ENCODE measurements at places on chromosomes 5 and 9. TPM values are rescaled to one million over a fixed set of nuclear protein-coding genes. Genes with fewer than 3 reads are reported as not detected.

GRCh38 chr5:7493081-7493480 lies 97.1 kb downstream of the ADCY2 start:
- DNase-seq = no peak

GRCh38 chr9:82467436-82467835 lies 478.9 kb downstream of the SPATA31D1 start:
- no peak for DNase-seq

The ORM2 gene
- total RNA-seq = not detected

DNA sequence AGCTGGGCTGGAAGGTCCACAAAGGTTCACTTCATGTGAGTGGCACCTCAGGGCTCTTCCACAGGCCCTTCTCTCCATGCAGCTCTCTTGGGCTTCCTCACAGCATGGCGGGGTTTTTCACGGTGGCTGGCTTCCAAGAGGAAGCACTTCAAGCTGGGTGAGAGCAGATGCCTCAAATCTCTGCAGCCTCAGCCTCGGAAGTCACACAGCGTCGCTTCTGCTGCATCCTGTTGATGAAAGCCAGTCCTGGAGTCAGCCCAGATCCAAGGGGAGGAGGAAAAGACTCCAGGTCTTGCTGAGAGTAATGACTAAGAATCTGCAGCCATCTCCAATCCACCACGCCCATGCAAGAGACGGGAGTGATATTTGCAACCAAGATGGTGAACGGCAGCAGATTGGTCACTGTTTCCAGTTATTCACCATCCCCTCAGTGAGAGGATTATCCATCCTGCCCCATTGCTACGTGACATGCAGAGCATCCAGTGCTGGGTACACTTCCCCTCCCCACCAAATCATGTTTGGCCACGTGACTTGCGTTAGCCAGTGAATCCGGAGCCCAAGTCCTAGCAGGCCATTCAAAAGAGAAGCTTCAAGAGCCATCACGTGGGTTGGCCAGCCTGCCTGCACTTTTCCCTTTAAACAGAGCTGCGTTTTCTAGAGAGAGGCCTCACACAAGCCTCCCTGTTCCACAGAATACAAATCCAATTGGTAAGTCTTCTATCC lies 173.9 kb downstream of the C9orf50 start:
- DNase-seq = no peak

GRCh38 chr5:33938507-33938796 lies 2.3 kb downstream of the RXFP3 start:
- DNase-seq = no peak

DNA sequence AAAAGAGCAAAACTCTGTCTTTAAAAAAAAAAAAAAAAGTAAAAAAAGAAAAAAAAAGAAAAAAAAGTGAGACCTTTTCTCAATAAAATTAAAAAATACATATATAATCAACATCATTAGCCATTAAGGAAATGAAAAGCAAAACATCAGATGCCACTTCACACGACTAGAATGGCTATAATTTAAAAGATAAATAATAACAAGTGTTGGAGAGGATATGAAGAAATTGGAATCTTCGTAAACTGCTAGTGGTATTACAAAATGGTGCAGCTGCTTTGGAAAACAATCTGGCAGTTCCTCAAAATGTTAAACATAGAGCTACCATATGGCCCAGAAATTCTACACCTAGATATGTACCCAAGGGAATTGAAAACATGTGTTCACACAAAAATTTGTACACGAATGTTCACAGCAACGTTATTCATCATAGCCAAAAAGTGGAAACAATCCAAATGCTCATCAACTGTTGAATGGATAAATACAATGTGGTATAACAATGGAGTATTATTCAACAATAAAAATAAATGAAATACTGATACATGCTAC lies 45.3 kb upstream of the SIL1 start:
- DNase-seq = no peak

DNA sequence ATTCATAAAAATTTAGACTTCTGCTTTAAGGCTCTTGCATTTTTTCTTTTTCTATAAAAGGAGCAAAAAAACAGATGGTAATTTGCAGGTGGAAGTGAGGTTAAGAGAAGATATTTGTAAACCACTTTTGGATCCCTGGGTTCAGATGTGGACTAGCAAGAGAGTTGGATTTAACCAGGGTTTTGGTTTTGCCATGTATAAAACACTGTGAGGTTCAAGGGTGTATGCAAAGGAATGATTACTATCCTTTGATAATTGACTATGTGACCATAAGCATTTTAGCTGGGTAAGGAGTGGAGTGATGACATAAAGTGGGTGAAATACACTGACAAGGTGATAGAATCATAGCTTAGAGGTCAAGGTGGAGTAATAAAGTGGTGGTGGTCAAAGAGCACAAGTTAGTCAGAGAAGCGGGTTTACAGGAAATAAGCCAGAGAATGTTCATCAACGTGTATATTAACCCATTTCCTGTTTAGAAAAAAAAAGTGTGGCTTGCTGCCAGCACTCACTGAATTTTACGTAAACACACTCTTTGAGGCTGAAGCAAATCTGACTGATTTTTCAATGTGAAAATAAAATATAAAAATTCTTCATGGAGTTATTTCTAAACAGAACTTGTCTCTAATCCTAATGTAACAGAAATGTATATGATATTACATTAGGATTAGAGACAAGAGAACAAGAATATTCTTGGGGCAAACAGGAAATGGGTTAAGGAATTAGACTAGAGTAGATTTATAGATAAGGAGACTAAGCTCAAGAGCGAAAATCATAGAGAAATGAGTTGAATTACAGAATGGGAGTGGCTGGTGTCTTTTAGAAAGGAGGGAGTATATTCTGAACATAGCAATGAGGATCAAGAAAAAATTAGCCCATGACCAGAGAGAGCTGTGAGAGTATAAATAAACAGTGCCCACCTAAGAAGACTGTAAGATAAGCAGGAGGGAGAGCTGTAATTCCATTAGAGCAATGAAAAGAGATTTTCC lies 74.5 kb downstream of the CDKN2A start:
- no peak for DNase-seq

The SLC4A9 gene
- total RNA-seq = 0.44 TPM

- no peak for DNase-seq
These were observed 374.9 kb upstream of the CLINT1 start for GRCh38 chr5:158233735-158234322.

The SPINK14 gene
- not detected for total RNA-seq

The SNCAIP gene
- 1.4 TPM for total RNA-seq

GRCh38 chr5:77066823-77067442 lies 20.2 kb downstream of the ZBED3 start:
- DNase-seq = no peak
